RWPE1 (cell line): ENCODE measurements at places on chromosomes 13 and 19.

DNA sequence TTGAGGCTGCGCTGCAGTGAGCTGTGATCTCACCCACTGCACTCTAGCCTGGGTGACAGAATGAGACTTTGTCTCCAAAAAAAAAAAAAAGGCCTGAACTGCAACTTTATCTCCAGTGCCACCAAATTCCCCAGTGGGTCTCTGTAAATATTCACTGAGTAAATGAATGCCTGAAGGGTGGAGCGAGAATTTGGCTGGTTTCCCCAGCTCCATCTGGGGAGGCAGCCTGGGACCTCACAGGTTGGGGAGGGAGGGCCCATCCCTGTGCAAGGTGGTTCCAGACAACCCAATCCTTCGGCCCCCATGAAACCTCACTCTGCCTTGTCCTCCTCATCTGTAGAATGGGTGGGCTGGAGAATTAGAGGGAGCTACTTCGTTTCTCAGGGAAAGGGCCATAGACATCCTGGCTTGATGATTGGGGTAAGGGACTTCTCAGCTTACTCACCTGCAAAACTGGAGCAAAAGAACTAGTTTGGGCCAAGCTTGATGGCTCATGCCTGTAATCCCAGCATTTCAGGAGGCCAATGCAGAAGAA lies 4.2 kb upstream of the PKN1 start:
- no peak for DNase-seq

DNA sequence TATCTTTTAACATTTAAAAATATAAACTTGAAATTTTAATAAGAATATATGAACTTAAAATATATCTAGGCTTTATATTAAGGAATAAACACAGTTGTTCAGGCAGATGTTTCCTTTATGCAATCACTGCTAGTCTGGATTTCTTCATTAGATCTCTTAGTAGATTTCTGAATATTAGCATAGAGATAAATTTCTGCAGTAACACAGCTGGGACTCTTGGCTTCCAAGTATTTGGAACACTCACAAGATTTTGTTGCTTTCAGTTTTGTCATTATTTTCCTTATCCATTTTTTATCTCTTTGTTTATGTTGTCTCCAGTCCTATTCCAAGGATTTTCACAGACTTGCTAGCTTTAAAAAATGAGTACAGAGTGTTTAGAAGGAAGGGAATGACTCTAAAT lies 857.1 kb downstream of the GPC5 start:
- no peak for DNase-seq

GRCh38 chr13:42769650-42770049 lies 11.7 kb upstream of the FAM216B start:
- DNase-seq, result no peak

DNA sequence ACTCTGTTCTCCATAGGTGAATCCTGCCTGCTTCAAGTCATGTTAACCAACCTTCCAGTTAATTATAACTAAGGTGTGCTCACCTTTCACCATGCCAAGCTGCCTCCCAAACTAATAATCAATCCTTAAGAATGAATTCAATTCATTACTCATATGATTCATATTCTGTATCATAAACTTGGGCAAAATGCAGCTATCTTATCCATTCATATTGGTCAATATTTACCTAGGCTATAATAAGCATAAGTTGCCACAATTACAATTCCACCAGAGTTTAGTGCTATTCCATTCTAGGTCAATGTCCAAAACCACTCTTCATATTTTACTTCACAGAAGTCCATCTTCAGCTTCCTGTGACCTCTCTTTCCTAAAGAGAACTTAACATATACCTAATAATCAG lies 13.4 kb downstream of the ELF1 start:
- no peak for DNase-seq

GRCh38 chr19:4089400-4089908 lies 22.8 kb upstream of the ZBTB7A start:
- DNase-seq, result no peak

- no peak for DNase-seq
Measured at GRCh38 chr19:7658219-7658686, 10.6 kb upstream of the RETN start.
